ENCODE measurements at places on chromosomes 5 and 9. TPM values are rescaled to one million over a fixed set of nuclear protein-coding genes. Genes with fewer than 3 reads are reported as not detected.
A peak's percentile ranks its signal among the peaks of the same experiment; 100 is the strongest.

Gene PCDHGB3
- total RNA-seq: 0.07 TPM

DNA sequence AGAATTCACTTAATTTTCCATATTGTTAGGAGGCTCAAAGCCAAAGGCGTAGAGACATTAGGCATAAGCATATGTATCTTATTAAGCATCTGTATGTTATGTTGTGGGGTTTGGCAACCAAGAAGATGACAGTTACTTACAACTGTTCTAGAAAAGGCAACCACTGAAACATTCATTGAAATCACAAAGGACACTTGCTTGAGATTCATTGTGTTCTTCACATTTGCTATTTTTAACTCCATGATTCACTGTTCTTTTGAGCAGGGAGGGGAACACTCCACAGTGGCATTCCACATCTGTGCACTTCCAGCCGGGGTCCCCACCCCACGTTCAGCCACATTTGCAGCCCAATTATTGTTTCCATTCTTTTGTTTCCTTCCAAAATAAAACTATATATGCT, 107.1 kb downstream of the PALM2AKAP2 start:
- H3K4me1 ChIP-seq: peaks cover 14% of the 10 kb centered on the region
- no peak for DNase-seq
- no peaks in the 10 kb centered on the region for H3K27me3 ChIP-seq
- H3K36me3 ChIP-seq: no peaks in the 10 kb centered on the region
- no peak overlapping the region for H3K4me3 ChIP-seq

Gene RLN1
- 2.3 TPM for total RNA-seq

DNA sequence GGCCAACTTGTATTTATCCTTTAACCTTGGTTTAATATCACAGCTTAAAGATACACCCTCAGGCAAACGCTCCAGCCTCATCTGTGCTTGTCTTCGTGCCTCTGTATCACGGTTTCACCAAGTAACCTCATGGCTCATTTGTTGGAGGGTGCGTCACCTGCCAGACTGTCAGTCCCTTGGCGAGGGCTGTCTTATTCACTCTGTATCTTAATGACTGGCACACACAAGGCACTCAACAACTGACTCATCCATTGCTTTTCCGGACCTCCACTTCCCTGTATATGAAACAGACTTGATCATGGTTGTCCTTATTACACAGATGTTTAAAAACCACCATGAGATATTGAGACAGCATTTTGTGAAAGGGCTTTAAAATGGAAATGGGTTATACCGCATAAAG, 28.0 kb downstream of the LCP2 start:
- H3K27me3 ChIP-seq: no peaks in the 10 kb centered on the region
- peak; percentile 86 for DNase-seq
- H3K4me3 ChIP-seq: peak overlapping the region; percentile 45
- H3K27ac ChIP-seq: peak overlapping the region; percentile 93

- DNase-seq: no peak
- no peaks in the 10 kb centered on the region for H3K36me3 ChIP-seq
- H3K4me3 ChIP-seq: no peak overlapping the region
- no peak overlapping the region for H3K27ac ChIP-seq
- H3K4me1 ChIP-seq: no peaks in the 10 kb centered on the region
Measured at GRCh38 chr9:107841076-107841475, 351.5 kb upstream of the KLF4 start.

GRCh38 chr5:87010736-87011135, 256.9 kb upstream of the RASA1 start:
- H3K4me3 ChIP-seq: no peak overlapping the region
- H3K36me3 ChIP-seq: no peaks in the 10 kb centered on the region
- H3K27ac ChIP-seq: no peak overlapping the region
- H3K4me1 ChIP-seq: no peaks in the 10 kb centered on the region
- H3K27me3 ChIP-seq: no peaks in the 10 kb centered on the region

Gene EGFLAM
- total RNA-seq: not detected

Gene CACNA1B
- total RNA-seq: not detected

DNA sequence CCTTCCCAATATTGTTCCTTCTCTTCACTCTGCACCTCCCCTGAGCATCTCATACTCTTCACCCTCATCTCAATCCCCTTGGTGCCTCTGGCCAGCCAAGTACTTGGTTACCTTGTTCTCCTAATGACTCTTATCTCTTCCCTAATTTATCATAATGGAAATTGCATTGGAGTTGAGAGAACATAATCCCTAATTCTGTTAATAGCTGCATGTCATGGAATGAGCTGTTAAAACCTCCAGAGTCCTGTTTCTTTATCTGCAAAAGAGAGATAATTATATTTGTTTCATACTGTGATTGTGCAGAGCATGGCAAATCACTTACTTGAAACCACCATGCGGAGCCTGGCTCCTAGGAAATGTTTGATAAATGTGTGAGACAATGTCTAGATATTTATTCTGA, 1074.9 kb upstream of the DMAC1 start:
- peaks cover 1% of the 10 kb centered on the region for H3K27me3 ChIP-seq
- H3K27ac ChIP-seq: no peak overlapping the region
- H3K36me3 ChIP-seq: no peaks in the 10 kb centered on the region
- H3K4me3 ChIP-seq: no peak overlapping the region
- no peak for DNase-seq

DNA sequence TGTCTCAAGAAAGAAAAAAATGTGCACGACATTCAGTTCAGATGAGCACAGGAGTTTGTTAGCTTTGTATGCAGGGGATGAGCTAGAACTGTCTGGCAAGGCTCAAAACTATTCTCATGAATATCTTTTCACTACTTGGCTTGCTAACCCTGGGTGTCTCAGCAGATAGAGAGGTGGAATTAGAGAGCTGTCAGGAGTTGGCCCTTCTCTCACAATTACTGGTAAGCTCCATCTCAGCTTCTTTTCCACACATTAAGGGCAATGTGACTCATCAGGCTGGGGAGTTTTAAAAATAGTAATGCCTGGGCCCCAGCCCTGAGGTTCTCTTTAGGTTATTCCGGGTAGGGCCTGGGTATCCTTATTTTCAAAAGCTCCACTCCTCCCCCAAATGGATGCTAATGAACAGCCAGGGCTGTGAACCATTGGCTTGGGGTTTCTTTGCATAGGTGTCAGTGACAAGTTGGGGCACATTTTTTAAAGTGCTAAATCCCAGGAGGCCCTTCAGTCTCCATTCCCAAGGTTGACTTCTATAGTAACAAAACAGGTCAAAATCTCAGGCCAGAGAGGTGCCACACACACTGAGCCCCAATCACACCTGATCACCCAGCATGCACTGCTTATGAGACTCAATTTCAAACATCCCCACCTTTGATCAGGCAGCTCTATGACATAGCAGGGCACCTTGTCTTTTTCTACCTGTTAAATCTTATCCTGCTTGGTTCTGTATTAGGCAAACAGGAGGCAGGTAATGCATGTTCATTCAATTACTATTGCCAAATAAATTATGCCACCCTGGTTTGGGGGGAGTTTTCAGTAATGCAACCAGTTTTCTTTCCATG, 239.7 kb upstream of the DAP start:
- H3K4me1 ChIP-seq: no peaks in the 10 kb centered on the region
- DNase-seq: no peak
- H3K4me3 ChIP-seq: no peak overlapping the region

GRCh38 chr5:41636605-41637004, 126.2 kb upstream of the PLCXD3 start:
- no peaks in the 10 kb centered on the region for H3K36me3 ChIP-seq
- no peak overlapping the region for H3K4me3 ChIP-seq
- no peak for DNase-seq
- no peak overlapping the region for H3K27ac ChIP-seq
- peaks cover 5% of the 10 kb centered on the region for H3K27me3 ChIP-seq

All from activated CD8-positive, alpha-beta T cell treated with anti-CD3 and anti-CD28 coated beads for 36 hours (primary cell).